Epithelial cell of umbilical artery (primary cell): ENCODE measurements at places on chromosomes 2 and 18. TPM values are rescaled to one million over a fixed set of nuclear protein-coding genes. Genes with fewer than 3 reads are reported as not detected.

Gene PCARE
- not detected in 2 replicates for total RNA-seq

Gene PIEZO2
- total RNA-seq: 0.32 and 2.6 TPM in 2 replicates

Gene IL36RN
- not detected in 2 replicates for total RNA-seq

Gene CTLA4
- total RNA-seq: not detected in 2 replicates

Gene DGUOK
- total RNA-seq: 48.2 and 62.7 TPM in 2 replicates

Gene COX5B
- 259 and 414 TPM in 2 replicates for total RNA-seq

Gene SOX11
- total RNA-seq: under 0.01 TPM in 2 replicates

Gene GPD2
- total RNA-seq: 54.9 and 77.1 TPM in 2 replicates

Gene GAL3ST2
- total RNA-seq: not detected in 2 replicates

Gene REG3G
- not detected in 2 replicates for total RNA-seq

Gene C2orf72
- not detected in 2 replicates for total RNA-seq

Gene CNDP1
- not detected in 2 replicates for total RNA-seq

Gene LIMS4
- total RNA-seq: 18.1 and 25.0 TPM in 2 replicates

Gene CHST9
- not detected in 2 replicates for total RNA-seq

Gene LYPD6
- 2.6 and 7.4 TPM in 2 replicates for total RNA-seq

Gene ANKRD29
- 0.65 TPM in 1 of 2 replicates, not detected in the other for total RNA-seq

Gene CAVIN2
- 82.5 and 106 TPM in 2 replicates for total RNA-seq

Gene CHRND
- total RNA-seq: not detected in 2 replicates

Gene PRSS56
- not detected in 2 replicates for total RNA-seq
